Common myeloid progenitor, CD34-positive (primary cell): ENCODE measurements at places on chromosomes 16 and 17.

- DNase-seq: no peak
- no peak overlapping the region for H3K27ac ChIP-seq
These were observed 55.1 kb upstream of the CORO6 start for GRCh38 chr17:29677824-29678223.

- H3K27ac ChIP-seq: no peak overlapping the region
- H3K4me1 ChIP-seq: peaks cover 37% of the 10 kb centered on the region
- H3K36me3 ChIP-seq: no peaks in the 10 kb centered on the region
- DNase-seq: peak; percentile 89
- no peak overlapping the region for H3K4me3 ChIP-seq
These were observed 58.3 kb downstream of the B9D1 start for GRCh38 chr17:19304209-19304608.

DNA sequence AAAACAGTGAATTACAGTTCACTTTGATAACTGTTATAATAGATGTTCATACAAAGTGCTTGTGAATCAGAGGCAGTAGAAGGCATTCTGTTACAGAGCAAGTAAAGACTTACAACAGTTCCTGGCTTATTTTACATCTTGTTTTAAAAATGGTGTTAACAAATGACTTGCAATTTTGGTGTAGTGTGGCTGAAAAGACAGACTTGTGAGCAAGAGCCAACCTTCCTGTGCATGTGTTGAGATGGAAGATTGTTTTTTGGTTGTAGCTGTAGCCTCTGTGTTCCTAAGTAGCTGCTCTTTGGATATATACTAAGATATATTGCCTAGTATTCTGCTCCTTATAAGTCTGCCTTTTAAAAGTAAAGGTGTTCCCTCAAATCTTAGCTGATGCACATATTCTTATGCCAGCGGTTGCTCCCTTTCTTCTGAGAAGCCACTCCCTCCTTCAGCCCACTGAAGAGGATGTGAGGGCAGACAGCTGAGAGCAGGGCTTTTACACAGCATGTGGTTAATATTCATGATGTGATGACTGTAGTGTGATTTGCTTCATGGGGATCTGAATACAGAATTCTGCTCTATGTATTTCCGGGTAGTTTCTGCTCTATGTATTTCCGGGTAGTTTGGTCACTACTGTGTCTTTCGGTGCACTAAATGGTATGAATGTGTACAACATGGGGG is 182.3 kb downstream of the PHKB start:
- no peaks in the 10 kb centered on the region for H3K36me3 ChIP-seq
- H3K27me3 ChIP-seq: no peaks in the 10 kb centered on the region
- peak overlapping the region; percentile 20 for H3K27ac ChIP-seq
- peaks cover 19% of the 10 kb centered on the region for H3K4me1 ChIP-seq
- no peak overlapping the region for H3K4me3 ChIP-seq

DNA sequence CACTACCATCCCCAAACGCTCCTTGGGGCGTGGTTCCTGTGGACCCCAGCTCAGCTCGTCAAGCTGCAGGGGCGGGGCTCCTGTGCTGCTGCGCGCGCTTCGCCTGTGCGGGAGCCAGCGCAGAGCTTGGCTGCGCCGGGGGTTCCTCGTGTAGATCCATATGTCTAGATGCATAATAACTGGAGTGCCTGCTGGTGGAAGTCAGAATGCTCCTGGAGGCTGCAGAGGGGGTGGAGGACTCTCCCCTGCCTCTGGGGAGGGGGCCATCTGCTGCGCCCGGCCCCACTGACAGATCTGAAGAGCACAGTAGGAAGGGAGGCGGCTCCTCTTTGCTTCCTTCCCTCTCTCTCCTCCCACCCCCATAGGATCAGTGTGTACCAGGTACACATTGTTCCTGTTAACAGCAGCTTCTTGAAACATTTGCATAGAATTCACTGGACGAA is 4.6 kb downstream of the RASD1 start:
- H3K4me3 ChIP-seq: no peak overlapping the region
- peaks cover 11% of the 10 kb centered on the region for H3K36me3 ChIP-seq
- DNase-seq: no peak
- H3K27me3 ChIP-seq: no peaks in the 10 kb centered on the region

GRCh38 chr17:63493411-63493810 is 16.6 kb downstream of the ACE start:
- no peak overlapping the region for H3K4me3 ChIP-seq
- H3K27ac ChIP-seq: no peak overlapping the region
- no peaks in the 10 kb centered on the region for H3K4me1 ChIP-seq
- no peak for DNase-seq

DNA sequence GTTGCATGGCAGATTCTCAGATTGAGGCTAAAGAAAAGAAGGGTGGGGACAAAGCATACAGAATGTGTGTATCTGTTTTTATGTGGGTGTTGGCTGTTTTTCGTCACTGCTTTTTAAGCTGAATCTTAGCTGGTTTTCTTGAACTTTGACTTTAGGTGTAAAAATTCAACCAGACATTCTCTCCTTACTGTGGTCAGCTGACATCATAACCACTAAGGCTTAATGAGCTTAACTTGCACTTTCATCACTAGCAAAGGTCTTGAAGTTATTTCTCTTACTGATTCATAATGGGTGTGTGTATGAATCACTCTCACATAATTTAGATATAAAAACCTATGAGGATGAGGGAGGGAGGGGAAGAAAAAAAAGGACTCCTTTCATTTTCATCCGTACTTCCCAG is 4.0 kb upstream of the CDC6 start:
- no peak overlapping the region for H3K27ac ChIP-seq
- H3K4me1 ChIP-seq: no peaks in the 10 kb centered on the region
- no peak for DNase-seq
- peaks cover 12% of the 10 kb centered on the region for H3K36me3 ChIP-seq
- H3K27me3 ChIP-seq: no peaks in the 10 kb centered on the region
- H3K4me3 ChIP-seq: no peak overlapping the region

DNA sequence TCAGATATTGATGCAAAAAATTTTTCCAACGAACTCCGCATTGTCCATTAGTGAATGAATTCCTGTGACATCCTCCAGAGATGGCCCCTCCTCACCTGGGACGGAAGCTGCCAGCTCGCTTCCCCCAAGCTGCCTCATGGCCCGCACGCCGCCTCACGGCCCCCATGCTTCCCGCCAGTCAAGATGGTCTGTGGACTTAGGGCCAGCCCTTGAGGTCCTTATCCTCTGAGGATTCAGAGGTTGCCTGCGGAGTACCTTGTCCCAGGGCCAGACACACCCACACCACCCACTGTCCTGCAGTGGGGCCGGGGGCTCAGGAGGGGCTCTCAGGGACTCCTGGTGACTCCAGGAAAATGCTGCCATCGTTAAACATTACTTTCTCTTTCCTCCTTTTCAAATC is 73.6 kb downstream of the SEC14L1 start:
- H3K27ac ChIP-seq: no peak overlapping the region
- H3K4me1 ChIP-seq: no peaks in the 10 kb centered on the region
- no peak overlapping the region for H3K4me3 ChIP-seq
- peaks cover 40% of the 10 kb centered on the region for H3K36me3 ChIP-seq

GRCh38 chr17:40563220-40564052 is 1.8 kb downstream of the CCR7 start:
- H3K36me3 ChIP-seq: no peaks in the 10 kb centered on the region
- DNase-seq: no peak
- H3K27ac ChIP-seq: no peak overlapping the region
- peaks cover 16% of the 10 kb centered on the region for H3K4me1 ChIP-seq

GRCh38 chr16:3202903-3203539 is 15.0 kb downstream of the OR1F1 start:
- H3K4me1 ChIP-seq: no peaks in the 10 kb centered on the region
- no peaks in the 10 kb centered on the region for H3K36me3 ChIP-seq
- peaks cover 29% of the 10 kb centered on the region for H3K27me3 ChIP-seq
- DNase-seq: no peak
- no peak overlapping the region for H3K4me3 ChIP-seq
